Cerebellum (tissue), 4 donors: ENCODE measurements at places on chromosomes 4 and X. TPM values are rescaled to one million over a fixed set of nuclear protein-coding genes. Genes with fewer than 3 reads are reported as not detected.

DNA sequence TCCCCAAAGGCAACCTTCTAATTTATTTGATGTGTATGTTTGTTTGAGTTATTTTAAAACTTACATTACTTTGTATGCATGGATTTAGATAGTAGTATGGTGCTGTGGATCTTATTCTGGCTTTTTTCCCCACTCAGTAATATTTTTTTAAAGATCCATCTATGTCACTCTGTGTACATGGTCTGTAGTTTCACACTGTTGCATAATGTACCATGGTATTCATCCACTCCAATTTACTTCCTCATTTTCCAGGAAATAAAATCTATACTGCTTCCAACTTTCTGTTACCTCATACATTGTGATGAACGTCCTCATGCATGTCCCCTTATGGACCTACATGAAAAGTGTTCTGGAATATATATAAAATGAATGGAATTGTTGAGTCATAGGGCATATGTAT lies 17.6 kb downstream of the ARMCX2 start:
- DNase-seq, result no peak

DNA sequence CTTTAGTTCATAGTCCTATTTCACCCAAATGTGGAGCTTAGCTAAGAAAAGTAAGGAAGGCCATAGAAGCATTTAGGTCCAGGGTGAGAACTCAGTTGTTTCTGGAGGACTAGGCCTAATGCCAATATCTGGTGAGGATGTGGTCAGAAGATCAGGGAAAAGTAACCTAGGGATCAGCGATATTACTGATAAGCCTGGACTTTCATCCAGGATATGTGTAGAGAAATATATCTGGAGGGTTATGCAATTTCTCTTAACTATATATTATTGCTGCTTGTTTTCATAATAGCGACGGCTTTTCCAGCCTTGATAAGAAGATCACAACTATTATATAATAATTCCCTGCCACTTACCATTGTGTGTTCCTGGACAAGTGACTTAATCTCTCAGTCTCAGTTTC lies 81.1 kb downstream of the FRAS1 start:
- DNase-seq, result no peak

The HSD17B11 gene
- total RNA-seq, result 25.1 TPM

DNA sequence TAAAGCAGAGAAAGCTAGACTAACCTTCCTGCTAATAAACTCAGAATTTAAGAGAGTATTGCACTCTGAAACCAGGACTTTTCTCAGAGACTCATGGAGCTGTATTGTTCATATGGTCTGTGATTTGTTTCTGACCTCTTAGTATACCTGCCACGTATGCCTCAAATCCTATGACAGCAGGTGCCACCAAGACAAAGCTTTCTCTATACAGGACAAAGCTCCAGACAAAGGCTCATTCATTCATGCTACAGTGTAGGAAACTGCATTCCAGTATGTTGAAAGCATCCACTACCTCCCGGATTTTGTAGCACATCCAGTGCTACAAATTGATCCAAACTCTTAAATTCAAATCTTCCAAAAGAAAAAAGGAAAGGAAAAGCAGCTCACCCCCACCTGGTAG lies 178.3 kb downstream of the CHIC2 start:
- DNase-seq, result no peak
